ENCODE measurements at places on chromosomes 5 and 9. TPM values are rescaled to one million over a fixed set of nuclear protein-coding genes. Genes with fewer than 3 reads are reported as not detected.

PPP1R26 gene
- total RNA-seq = 20.0 TPM

GMCL2 gene
- total RNA-seq = not detected

ZDHHC11 gene
- 11.0 TPM for total RNA-seq

CCNI2 gene
- total RNA-seq = 0.69 TPM

PCA3 gene
- total RNA-seq = not detected

SOHLH1 gene
- not detected for total RNA-seq

CARD9 gene
- 0.39 TPM for total RNA-seq

PRXL2C gene
- total RNA-seq = 9.0 TPM

PTCH1 gene
- 16.3 TPM for total RNA-seq

DNA sequence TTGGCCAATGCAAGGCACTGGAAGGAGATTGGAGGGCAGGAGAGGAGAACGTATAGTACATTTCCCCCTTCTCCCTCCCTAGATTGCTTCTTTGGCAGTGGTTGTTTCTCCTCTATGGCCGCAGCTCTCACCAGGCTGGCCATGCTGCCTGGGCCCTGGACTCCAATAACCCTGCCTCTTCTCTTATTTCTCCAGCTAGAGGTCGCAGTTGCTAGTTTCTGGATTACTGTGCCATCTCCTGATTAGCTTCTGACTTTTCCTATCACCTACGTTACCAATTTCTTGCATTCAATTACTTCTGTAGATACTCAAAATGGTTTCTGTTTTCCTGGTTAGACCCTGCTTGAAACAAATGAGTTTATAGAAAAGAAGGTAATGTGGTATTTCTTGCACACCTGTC, 2.4 kb upstream of the MACIR start:
- no peaks in the 10 kb centered on the region for H3K27me3 ChIP-seq
- no peak for DNase-seq
- no peak overlapping the region for H3K27ac ChIP-seq
- H3K4me1 ChIP-seq = peaks cover 10% of the 10 kb centered on the region
- H3K4me3 ChIP-seq = no peak overlapping the region

GRCh38 chr5:64693636-64694035, 3.3 kb downstream of the SHISAL2B start:
- no peak overlapping the region for H3K27ac ChIP-seq
- H3K36me3 ChIP-seq = no peaks in the 10 kb centered on the region
- H3K4me3 ChIP-seq = no peak overlapping the region
- H3K27me3 ChIP-seq = peaks cover 5% of the 10 kb centered on the region
- DNase-seq = no peak

- no peak overlapping the region for H3K4me3 ChIP-seq
- no peaks in the 10 kb centered on the region for H3K4me1 ChIP-seq
- no peak for DNase-seq
- H3K27me3 ChIP-seq = no peaks in the 10 kb centered on the region
These were observed 10.7 kb upstream of the SLC22A4 start for GRCh38 chr5:132283423-132284043.

- no peaks in the 10 kb centered on the region for H3K27me3 ChIP-seq
- H3K36me3 ChIP-seq = no peaks in the 10 kb centered on the region
- H3K4me3 ChIP-seq = no peak overlapping the region
- H3K27ac ChIP-seq = no peak overlapping the region
These were observed 9.4 kb downstream of the PRELID2 start for GRCh38 chr5:145825751-145826180.

- no peak for DNase-seq
- peaks cover 45% of the 10 kb centered on the region for H3K4me1 ChIP-seq
- H3K4me3 ChIP-seq = no peak overlapping the region
- H3K36me3 ChIP-seq = no peaks in the 10 kb centered on the region
- H3K27me3 ChIP-seq = no peaks in the 10 kb centered on the region
- peak overlapping the region; percentile 99 for H3K27ac ChIP-seq
These were observed 57.3 kb upstream of the RPL26L1 start for GRCh38 chr5:172901788-172902496.

- no peaks in the 10 kb centered on the region for H3K36me3 ChIP-seq
- no peak for DNase-seq
- H3K4me3 ChIP-seq = no peak overlapping the region
- no peak overlapping the region for H3K27ac ChIP-seq
These were observed 92.2 kb downstream of the KLF4 start for GRCh38 chr9:107397076-107398044.

GRCh38 chr9:104633976-104634520, 16.0 kb upstream of the OR13C9 start:
- H3K27me3 ChIP-seq = no peaks in the 10 kb centered on the region
- H3K36me3 ChIP-seq = no peaks in the 10 kb centered on the region
- H3K4me1 ChIP-seq = no peaks in the 10 kb centered on the region
- H3K4me3 ChIP-seq = no peak overlapping the region

DNA sequence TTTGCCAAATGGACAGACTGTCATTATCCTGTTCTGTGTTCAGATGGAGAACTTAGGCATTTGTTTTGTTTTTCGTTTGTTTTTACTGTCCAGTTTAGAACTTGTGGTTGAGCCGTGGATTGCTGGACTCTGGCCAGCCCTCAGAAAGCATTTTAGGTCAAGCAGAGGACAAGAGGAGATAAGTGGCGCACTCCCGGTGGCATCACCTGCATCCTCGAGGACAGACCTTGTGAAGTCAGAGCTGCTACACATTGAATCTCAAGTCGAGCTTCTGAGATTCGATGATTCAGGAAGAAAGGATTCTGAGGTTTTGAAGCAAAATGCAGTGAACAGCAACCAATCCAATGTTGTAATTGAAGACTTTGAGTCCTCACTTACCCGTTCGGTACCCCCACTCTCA, 8.9 kb downstream of the MTRR start:
- H3K36me3 ChIP-seq = no peaks in the 10 kb centered on the region
- peaks cover 9% of the 10 kb centered on the region for H3K4me1 ChIP-seq
- no peak overlapping the region for H3K4me3 ChIP-seq
- no peaks in the 10 kb centered on the region for H3K27me3 ChIP-seq
- H3K27ac ChIP-seq = no peak overlapping the region

- H3K27me3 ChIP-seq = no peaks in the 10 kb centered on the region
- no peaks in the 10 kb centered on the region for H3K36me3 ChIP-seq
- no peak overlapping the region for H3K27ac ChIP-seq
- no peak overlapping the region for H3K4me3 ChIP-seq
- DNase-seq = no peak
- no peaks in the 10 kb centered on the region for H3K4me1 ChIP-seq
These were observed 75.0 kb downstream of the TMEM232 start for GRCh38 chr5:110651507-110651906.

GRCh38 chr5:154366353-154366752, 79.4 kb upstream of the SAP30L start:
- no peaks in the 10 kb centered on the region for H3K27me3 ChIP-seq
- H3K4me1 ChIP-seq = no peaks in the 10 kb centered on the region
- H3K27ac ChIP-seq = no peak overlapping the region
- no peak for DNase-seq
- H3K4me3 ChIP-seq = no peak overlapping the region
- no peaks in the 10 kb centered on the region for H3K36me3 ChIP-seq

DNA sequence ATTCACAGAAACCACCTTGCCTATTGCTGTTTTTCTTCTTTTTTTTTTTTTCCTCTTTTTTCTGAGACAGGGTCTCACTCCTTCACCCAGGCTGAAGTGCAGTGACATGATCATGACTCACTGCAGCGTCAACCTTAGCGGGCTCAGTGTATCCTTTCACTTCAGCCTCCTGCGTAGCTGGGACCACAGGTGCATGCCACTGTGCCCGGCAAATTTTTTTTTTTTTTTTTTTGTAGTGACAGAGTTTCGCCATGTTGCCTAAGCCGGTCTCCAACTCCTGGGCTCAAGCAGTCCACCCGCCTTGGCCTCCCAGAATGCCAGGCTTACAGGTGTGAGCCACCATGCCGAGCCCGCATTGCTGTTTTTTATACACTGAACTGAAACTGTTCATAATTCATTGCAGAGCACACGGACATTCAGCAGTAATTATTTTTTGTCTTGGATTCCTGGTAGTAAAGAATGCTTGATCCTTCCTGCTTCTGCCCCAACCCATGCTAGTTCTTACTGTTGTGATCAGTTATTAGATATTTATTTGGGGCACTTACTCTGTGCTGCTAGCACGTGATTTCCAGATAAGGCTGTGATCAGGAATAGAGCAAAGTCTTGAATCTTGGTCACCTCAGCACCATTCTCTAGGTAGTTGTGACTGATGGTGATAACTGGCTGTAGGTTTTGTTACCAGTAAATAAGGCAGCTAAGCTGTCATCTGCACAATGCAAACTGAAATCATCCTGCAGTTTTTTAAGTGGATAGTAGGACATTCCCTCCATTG, 14.0 kb downstream of the MAP3K1 start:
- no peaks in the 10 kb centered on the region for H3K27me3 ChIP-seq
- H3K36me3 ChIP-seq = no peaks in the 10 kb centered on the region
- no peak overlapping the region for H3K4me3 ChIP-seq
- H3K4me1 ChIP-seq = peaks cover 19% of the 10 kb centered on the region
- H3K27ac ChIP-seq = no peak overlapping the region

DNA sequence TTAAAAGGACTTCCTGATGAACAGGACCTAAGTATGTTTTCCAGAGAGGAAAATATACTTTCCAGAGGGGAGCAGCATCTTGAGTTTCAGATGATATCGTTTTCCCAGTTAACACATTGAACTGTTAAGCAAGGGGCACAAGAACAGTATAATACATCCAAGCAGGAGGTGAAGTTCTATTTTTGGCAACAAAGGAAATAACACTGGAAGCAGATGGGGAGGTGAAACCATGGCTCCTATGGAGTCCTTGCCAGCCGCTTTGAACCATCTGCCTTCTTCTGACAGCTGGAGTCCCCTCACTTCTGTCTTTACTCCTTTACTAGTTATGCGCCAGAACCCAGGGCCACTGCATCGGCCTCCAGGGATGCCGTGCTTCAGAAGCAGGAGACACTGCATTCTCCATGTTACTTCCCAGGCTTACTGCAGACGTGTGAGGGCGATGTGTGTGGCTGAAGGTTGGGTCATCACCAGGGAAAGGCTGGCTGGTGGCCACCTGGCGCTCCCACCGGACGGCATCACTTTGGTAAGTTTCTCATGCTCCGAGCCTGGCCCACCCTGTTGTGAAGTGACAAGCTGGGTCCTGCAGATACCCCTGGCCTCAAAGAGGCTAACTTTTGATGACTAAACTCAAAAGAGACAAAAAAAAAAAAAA, 77.8 kb downstream of the TTLL11 start:
- H3K36me3 ChIP-seq = no peaks in the 10 kb centered on the region
- H3K27me3 ChIP-seq = no peaks in the 10 kb centered on the region
- no peak for DNase-seq
- H3K4me3 ChIP-seq = no peak overlapping the region

- H3K36me3 ChIP-seq = no peaks in the 10 kb centered on the region
- H3K27me3 ChIP-seq = no peaks in the 10 kb centered on the region
- no peak overlapping the region for H3K4me3 ChIP-seq
- H3K27ac ChIP-seq = no peak overlapping the region
- H3K4me1 ChIP-seq = no peaks in the 10 kb centered on the region
These were observed 13.3 kb downstream of the ZNF131 start for GRCh38 chr5:43134019-43134418.

DNA sequence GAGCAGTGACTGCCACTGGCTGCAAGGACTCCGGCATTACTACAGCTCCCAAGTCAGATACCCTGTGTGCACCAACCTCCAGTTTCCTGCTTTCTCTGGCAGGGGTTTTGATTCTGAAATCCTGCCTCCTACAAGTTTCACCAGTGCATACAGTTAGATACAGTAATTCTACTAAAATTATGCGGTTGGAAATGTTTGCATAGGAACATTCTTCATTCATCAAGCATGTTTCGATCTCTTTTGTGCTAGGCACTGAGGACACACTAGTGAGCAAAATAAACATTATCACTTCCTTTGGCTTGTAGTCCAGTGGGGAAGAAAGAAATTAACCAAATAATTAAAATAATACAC, 152.2 kb downstream of the TMEM167A start:
- no peak overlapping the region for H3K27ac ChIP-seq
- H3K4me3 ChIP-seq = no peak overlapping the region
- H3K27me3 ChIP-seq = no peaks in the 10 kb centered on the region
- no peaks in the 10 kb centered on the region for H3K36me3 ChIP-seq
- H3K4me1 ChIP-seq = no peaks in the 10 kb centered on the region
- DNase-seq = no peak

- no peak overlapping the region for H3K4me3 ChIP-seq
- no peaks in the 10 kb centered on the region for H3K36me3 ChIP-seq
- H3K4me1 ChIP-seq = no peaks in the 10 kb centered on the region
- DNase-seq = peak; percentile 46
These were observed 11.1 kb downstream of the GRIN1 start for GRCh38 chr9:137149942-137150616.

DNA sequence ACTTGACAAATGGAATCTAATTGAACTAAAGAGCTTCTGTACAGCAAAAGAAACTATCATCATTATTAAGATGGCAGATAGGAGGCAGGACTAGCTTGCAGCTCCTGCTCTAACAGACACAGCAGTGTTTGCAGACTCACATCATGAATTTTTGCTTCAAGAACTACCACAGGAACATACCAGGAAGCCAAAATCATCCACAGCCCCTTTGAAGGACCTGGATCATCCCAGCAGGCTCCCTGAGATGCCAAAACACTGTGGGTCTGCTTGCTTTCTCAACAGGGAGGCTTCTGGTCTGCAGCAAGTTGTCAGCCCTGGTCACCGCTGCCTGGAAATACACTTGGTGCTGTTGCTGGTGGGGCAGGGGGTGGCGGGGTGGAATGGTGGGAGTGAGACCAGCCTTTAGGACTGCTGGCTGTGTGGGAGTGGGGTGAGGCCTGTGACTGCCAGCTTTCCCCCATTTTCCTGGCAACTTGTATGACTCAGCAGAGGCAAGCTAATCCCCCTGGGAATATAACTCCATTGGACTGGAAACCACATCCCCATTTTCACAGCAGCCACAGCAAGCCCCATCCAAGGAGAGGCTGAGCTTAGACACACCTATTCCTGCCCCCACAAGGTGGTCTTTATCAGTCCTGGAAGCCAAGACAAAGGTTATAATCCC, 533.8 kb upstream of the CYLC2 start:
- H3K27ac ChIP-seq = no peak overlapping the region
- no peak overlapping the region for H3K4me3 ChIP-seq
- H3K4me1 ChIP-seq = no peaks in the 10 kb centered on the region
- no peaks in the 10 kb centered on the region for H3K27me3 ChIP-seq

DNA sequence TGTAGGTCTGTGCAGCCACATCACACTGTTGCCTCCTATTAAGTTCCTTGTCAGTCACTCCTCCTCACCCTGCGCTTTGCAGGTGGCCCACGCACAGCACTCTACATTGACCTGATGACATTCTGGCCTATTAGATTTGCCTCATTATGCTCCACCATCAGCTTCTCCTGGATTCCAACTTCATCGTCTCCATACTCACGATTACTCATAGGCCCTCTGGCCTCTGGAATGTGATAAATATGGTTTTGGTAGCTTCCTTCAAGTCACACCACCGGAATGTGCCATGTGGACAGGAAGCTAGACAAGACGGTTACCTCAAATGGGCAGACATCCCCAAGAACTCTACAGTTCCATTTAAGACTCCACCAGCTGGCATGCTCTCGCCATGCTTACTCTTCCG, 158.0 kb upstream of the LHFPL2 start:
- DNase-seq = no peak
- no peaks in the 10 kb centered on the region for H3K4me1 ChIP-seq
- H3K4me3 ChIP-seq = no peak overlapping the region
- H3K27me3 ChIP-seq = no peaks in the 10 kb centered on the region
- H3K36me3 ChIP-seq = no peaks in the 10 kb centered on the region
- H3K27ac ChIP-seq = no peak overlapping the region

GRCh38 chr5:132059043-132059695, 1.3 kb upstream of the IL3 start:
- H3K36me3 ChIP-seq = no peaks in the 10 kb centered on the region
- H3K4me1 ChIP-seq = no peaks in the 10 kb centered on the region
- no peaks in the 10 kb centered on the region for H3K27me3 ChIP-seq
- H3K27ac ChIP-seq = no peak overlapping the region

- H3K4me1 ChIP-seq = no peaks in the 10 kb centered on the region
- H3K27ac ChIP-seq = no peak overlapping the region
- DNase-seq = no peak
- no peaks in the 10 kb centered on the region for H3K27me3 ChIP-seq
These were observed 127.6 kb upstream of the RPS23 start for GRCh38 chr5:82405618-82406204.

Measured in pancreas (tissue), 10 donors.